H4 (cell line): ENCODE measurements at places on chromosomes 4 and X. TPM values are rescaled to one million over a fixed set of nuclear protein-coding genes. Genes with fewer than 3 reads are reported as not detected.
A peak's percentile ranks its signal among the peaks of the same experiment; 100 is the strongest.

Gene TCEAL6
- total RNA-seq, result not detected in 2 replicates

Gene GBA3
- 0.04 TPM in 1 of 2 replicates, not detected in the other for total RNA-seq

Gene RHOXF1
- not detected in 2 replicates for total RNA-seq

Gene UFSP2
- 38.9 and 39.7 TPM in 2 replicates for total RNA-seq

Gene MAGEA11
- total RNA-seq, result 2.6 and 10.0 TPM in 2 replicates

Gene PACRGL
- total RNA-seq, result 28.4 and 42.9 TPM in 2 replicates

DNA sequence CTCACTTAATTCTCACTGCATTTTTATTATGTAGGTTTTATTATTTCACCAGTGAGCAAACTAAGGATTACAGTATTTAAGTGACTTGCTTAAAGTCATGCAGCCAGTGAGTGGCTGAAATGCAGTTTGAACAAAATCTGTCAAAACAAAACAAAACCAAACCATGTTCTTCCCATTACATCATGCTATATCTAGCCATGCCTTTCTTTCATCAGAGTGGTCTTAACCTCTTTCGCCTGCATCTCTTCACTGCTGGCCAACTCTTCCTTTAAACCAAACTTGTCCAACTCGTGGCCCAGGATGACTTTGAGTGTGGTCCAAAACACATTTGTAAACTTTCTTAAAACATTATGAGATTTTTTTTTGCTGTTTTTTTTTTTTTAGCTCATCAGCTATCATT is 223.2 kb downstream of the PCDH7 start:
- DNase-seq, result no peak

DNA sequence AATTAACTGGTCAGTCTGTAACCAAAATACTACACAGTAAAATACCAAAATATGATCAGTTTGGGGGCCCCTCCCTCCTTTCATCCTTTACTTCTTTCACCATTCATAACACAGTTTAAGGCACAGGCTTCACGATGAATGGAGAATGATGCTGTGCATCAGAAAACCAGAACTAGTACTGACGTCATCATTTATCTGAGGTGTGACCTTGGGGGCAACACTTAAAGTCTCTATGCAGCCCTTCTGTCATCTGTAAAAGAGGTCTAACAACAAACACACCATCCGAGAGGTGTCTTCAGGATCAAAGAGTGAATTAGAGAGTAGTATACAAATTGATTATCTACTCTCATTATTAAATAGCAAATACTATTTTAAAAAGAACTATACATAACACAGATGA is 135.4 kb downstream of the SH3KBP1 start:
- no peak for DNase-seq

GRCh38 chrX:36501169-36501702 is 506.9 kb upstream of the FAM47C start:
- peak; percentile 42 for DNase-seq

DNA sequence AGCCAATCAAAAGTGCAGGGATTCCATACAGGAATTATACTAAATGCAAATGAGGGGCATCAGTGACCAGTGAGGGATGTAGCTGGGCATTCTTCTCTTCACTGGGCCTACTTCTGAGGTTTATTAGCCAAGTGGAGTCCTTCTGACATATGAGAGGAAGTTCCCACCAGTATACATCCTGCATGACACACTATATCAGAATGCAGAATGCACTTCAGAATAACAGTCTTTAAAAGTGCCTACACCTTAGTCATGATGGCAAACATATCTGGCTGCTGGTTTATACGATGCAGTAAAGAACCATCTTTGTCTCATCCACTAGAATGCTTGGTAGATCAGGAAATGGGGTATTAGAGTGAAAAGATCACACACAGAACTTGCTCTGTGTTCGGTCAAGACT is 180.3 kb upstream of the PPARGC1A start:
- DNase-seq, result peak; percentile 74

- no peak for DNase-seq
These were observed 41.3 kb upstream of the PHEX start for GRCh38 chrX:21990832-21991231.

GRCh38 chrX:139801397-139801813 is 93.4 kb upstream of the MCF2 start:
- DNase-seq, result no peak

DNA sequence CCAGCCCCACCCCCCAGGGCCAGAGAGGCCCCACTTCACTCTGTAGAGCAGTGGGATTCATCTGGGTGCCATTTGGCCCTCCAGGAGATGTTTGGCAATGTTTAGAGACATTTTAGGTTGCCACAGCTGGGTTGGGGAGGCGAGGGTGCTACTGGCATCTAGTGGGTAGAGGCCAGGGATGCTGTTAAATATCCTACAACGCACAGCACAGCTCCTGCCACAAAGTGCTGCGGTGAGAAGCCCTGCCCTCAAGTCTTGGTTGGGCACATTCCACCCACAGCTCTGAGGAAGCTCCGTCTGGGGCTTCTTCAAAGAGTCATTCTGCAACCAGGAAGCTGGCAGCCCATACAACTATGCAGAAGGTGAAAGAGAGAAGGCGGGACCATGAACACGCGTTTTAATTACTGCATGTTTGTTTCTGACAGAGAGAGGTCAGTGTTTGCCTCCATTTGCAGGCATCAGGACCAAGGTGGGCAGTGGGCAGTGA is 48.1 kb upstream of the FAM9C start:
- no peak for DNase-seq

DNA sequence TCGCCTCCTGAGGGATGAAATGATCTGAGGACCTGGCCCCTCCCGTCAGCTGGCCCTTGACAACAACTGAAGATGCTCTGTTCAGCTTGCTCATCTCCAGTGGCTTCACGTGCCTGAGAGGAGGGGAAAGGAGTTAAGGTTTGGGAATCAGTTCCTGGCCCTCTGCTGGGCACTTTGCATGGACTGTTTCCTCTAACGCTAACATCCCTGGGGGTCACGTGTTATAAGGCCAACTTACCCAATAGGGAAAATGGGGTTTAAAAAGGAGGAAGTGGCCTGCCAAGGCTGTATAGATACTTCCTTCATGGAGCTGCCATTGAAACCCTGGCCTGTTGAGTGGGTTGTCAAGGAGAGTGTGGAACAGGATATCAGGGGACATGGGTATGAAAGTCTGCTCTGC is 65.6 kb downstream of the OR13H1 start:
- DNase-seq, result no peak

- DNase-seq, result no peak
These were observed 61.1 kb downstream of the CPEB2 start for GRCh38 chr4:15063341-15063740.

GRCh38 chrX:13934731-13935130 is 95.0 kb downstream of the GEMIN8 start:
- DNase-seq, result no peak

GRCh38 chr4:186109245-186109644 is 4.7 kb downstream of the FAM149A start:
- no peak for DNase-seq
